GM06990 (cell line): ENCODE measurements at places on chromosomes 11 and 22.

DNA sequence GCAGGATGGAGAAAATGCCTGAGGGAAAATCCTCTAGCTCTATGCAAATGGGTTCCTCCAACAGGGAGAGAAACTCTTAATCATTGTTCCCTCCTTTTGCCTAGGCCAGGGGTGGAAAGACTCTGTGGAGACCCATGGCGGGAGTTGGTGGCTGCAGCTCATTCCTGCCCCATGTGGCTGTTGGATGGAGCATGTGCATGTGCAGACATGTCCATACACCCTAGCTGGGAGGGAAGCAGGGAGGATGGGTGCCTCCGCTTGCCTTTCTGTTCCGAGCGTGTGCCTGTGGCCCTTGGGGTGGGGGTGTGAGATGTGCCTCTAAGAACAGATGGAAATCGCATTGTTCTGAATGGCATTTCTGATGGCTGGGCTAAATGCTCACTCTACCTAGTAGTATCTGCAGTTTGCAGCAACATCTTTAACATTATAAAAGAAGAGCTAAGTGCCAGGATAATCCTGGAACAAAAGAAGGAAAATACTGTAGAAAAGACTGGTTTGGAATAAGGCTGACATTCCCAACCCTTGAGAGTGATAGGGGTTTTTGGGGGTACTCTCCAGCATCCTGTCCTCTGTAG is 31.7 kb downstream of the METTL15 start:
- DNase-seq, result no peak

- DNase-seq, result no peak
Observed at GRCh38 chr11:122095681-122096262, 20.2 kb downstream of the BLID start.

GRCh38 chr11:57516061-57516443 is 550 bp upstream of the SLC43A1 start:
- DNase-seq, result no peak

GRCh38 chr11:36948460-36949127 is 350.6 kb upstream of the RAG2 start:
- DNase-seq, result no peak

GRCh38 chr11:62914416-62914815 is 6.7 kb downstream of the CHRM1 start:
- DNase-seq, result no peak

DNA sequence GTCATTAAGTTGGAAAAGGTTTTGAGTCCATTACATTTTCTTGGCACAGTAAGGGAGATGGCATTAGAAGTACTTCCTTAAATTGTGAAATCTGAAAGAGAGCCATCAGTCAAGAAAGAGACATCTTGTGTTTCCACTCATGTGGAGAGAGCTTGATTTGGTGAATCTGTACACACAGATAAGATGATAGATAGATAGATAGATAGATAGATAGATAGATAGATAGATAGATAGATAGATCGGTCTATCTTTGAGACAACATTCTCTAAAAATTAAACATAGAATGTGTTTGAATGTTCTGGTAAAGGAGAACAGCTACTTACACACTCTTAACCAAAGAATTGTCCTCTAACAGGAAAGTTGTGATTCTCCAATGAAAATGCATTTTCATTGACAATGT is 76.2 kb downstream of the TTC17 start:
- no peak for DNase-seq

DNA sequence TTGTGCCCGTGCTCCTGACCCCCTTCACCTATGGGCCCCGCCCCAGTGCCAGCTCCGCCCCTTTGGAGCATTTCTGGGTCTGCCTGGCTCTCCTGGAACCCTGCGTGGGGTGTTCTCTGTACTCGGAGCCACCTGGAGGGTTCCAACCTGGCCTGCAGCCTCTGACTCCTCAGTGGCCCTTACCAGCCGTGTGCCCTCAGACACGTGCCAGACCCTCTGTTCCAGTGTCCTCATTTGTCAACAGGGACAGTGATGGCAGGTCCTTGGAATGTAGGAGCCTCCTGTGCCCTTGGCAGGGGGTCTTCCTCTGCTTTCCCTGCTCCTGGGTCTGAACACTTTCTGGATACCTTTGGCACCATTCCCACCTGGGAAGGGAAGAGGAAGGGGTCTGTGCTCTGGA is 96.4 kb downstream of the CACNA1I start:
- no peak for DNase-seq

GRCh38 chr11:67483831-67484665 is 1.2 kb downstream of the AIP start:
- DNase-seq, result peak; percentile 50

DNA sequence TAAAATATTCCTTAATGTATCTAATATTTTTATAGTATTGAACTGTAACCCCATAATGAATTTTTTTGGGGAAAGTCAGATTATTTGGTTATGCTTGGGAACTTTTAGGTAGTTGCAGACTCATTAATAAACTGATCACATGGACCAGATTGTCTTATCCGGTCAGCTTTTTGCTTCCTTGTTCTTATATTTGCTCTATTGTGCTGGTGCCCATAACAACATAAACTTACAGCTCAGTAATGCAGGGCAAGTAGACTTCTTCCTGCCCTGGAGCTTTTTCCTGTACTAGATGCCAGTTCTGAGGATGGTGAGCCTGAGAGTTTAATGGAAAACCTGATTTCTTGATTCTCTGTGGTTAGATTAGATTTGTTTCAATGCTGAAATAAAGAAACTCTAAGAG is 53.2 kb downstream of the MTMR3 start:
- DNase-seq, result no peak

- DNase-seq, result peak; percentile 26
Observed at GRCh38 chr11:120332822-120333716, 3.1 kb upstream of the ARHGEF12 start.

- DNase-seq, result no peak
Observed at GRCh38 chr22:17957693-17958092, 66.7 kb downstream of the MICAL3 start.

DNA sequence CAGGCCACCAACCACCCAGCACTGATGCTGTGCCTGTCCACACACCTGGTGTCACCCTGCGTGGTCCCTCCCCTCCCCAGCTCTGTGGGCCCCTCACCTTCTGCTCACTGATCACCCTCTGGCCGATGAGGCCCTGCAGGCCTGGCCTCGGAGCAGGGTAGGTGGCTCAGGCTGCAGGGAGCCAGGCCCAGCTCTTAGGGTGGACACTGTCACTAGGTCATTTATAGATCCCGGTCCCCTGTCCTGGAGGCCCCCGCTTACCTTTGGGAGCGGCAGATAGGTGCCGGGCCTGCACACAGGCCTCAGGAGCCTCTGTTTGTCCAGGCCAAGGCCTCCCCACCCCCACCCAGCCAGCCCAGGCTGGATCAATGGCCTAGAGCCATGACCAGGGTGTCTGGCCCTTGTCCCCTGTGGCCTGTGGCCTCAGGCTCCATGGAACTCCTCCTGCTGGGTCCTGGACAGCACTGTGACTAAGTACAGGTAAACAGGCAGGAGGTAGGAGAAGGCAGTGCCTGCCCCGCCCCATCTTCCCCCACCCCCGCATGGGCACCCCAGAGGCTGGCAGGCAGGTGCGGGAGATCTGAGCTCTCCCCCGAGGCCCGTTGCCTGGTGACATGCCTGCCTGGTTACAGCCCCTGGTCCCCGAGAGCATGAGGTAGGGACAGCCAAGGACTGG is at the start of gene TMPRSS6:
TMPRSS6 (minus strand) TSS at position 472 of the 676 bp plus-strand sequence. CDS start 6,296 bp downstream, outside the sequence.
- DNase-seq, result no peak

- no peak for DNase-seq
Observed at GRCh38 chr22:24564376-24565058, 8.7 kb downstream of the SNRPD3 start.

- no peak for DNase-seq
Observed at GRCh38 chr11:117424781-117425180, 97.1 kb downstream of the CEP164 start.

GRCh38 chr11:32508780-32509179 is 73.4 kb upstream of the WT1 start:
- DNase-seq, result no peak

DNA sequence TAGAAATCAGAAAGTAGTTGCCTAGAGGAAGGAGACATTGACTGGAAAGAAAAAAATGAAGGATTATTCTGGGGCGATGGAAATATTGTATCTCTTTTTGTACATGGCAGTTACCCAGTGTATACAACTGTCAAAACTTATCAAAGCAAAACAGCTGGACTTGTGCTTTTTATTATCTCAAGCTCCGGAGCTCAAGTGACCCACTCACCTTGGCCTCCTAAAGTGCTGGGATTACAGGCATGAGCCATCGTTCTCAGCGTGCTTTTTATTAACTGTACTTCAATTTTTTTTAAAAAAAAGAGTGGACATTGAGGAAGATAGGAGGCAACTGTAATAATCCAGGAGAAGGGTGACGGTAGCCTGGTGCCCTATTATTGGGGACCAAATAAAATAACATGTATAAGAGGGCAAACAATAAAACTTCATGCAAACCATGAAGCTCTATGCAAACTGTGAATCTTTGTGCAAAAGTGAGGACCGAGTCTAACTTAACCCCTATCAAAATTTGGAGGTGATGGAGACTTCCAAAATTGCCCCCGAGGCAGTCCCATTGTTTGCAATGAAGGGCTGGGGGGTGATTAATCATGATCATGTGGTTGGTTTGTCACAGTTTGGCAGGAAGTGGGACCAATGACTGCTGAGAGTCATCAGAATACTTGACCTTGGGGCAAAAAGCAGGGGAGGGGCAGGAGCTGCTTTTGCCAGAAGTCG is 23.5 kb downstream of the FZD4 start:
- no peak for DNase-seq
